Stimulated activated CD8-positive, alpha-beta memory T cell treated with anti-CD3 and anti-CD28 coated beads, Interleukin-15, amount 100 ng/mL, for 48 hours (primary cell): ENCODE measurements at places on chromosomes 5 and 9.
A peak's percentile ranks its signal among the peaks of the same experiment; 100 is the strongest.

GRCh38 chr5:149455889-149456409, 76.9 kb upstream of the IL17B start:
- DNase-seq = no peak

DNA sequence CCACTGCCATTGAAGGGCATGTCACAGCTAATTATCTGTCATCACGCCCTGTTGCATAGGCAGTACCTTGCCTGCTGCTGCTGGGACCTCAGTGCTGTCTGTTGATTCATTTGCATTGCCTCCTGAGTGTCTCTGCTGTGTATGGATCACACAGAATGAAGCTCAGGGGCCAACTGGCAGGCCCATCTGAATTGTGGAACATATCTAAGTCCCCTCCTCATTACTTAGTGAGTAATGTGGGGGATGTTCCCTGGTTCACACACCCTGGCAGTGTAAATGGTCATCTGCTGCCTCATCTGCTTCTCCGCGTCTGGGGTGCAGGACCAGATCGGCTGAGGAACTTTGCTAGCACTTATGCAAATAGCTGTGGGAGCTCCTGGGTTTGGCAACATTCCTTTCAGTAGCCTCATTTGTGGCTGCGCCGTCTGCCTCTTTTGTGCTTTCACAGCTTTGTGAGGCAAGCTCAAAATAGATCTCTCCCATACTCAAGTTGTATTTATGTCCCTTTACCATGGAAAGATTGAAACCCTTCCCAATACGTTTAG, 25.4 kb downstream of the TYRP1 start:
- no peak for DNase-seq

DNA sequence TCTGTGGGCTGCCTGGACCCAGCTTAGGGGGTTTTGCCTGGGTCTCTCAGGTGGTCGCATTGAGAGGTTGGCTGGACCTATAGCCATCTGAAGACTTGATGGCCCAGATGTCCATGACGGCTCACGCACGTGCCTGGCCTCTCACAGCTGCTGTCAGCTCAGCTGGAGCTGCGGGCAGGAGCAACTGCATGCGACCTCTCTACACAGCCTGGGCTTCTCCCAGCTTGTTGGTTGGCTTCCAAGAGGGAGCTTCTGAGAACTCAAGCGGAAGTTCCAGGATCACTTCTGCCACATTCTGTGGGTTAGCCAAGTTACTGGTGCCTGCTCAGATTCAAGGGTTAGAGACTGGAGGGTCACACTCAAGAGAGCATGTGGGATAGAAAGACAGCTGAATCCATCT, 99.2 kb downstream of the DAPK1 start:
- no peak for DNase-seq

DNA sequence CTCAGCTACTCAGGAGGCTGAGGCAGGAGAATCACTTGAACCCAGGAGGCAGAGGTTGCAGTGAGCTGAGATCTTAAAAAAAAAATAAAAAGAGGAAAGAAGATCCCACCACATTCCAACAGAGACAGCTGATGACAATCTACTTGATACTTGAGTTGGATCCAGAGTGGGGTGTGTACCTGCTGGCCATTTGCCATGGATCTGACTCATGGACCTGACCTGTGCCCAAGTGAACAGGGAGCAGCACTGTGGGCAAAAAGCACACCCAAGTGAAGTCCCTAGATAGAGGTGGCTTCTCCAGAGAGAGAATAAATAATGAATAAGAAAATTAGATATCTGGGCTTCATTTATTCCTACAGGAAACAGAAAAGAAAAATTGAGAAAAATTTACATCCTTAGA, 81.2 kb upstream of the MIER3 start:
- no peak for DNase-seq

GRCh38 chr5:142998316-142999020, 228.3 kb downstream of the ARHGAP26 start:
- DNase-seq = no peak

DNA sequence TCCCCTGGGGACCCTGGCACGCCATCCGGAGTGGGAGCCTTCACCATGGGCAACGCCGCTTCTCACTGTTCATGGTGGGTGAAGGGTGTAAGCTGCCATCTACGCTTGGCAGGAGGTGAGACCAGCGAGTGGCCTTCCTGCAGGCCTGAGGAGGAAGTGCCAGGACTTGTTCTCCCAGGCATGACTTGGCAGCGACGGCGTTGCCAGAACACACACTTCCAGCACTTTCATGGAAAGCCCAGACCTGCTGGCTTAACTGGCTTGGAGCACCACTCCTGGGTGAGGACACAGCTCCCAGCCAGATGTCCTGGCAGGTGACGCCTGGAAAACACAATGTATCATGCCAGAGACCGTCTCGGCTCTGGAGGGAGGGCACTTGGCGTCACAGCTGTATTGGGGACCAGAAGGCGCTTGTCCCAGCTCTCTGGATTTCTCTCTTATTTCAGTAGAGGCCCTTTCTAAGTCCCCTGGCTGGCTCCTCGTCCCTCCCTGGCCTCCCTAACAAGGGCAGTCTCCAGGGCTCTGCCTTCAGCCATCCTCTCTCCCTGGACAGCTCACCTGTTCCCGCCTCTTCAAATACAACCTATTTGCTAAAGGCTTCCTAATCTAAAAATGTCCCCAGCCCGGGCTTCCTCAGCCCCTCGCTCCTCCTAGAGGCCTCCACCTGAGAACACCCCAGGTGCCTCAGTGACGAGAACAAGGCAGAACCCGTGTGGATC, 188.3 kb downstream of the OLFM1 start:
- DNase-seq = no peak

DNA sequence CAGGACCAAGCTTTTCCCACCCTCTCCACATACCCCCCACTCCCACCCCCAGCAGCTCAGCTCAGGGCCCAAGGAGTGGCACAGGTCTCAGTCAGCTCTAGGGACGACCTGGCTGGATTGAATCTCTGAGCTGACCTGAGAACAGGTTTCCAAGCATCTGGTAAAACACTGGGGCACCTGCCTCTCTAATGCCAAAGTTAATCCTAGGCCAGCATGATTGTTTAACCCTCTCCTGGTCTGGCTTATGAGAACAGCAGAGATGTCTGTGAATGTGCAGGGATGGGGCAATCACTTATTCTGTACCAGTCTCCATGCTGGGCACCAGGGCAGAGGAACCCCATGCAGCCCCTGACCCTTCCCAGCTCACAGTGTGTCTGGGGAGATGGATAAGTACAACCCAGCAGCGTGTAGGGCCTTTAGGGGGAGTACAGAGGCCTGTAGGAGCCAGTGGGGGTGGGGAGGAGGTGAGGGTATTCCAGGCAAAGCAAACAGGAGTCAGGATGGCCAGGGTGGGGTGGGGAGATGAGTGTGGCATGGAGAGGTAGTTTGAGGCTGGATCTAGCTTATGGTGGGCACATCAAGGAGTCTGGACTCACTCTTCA, 678 bp upstream of the KIF12 start:
- no peak for DNase-seq

DNA sequence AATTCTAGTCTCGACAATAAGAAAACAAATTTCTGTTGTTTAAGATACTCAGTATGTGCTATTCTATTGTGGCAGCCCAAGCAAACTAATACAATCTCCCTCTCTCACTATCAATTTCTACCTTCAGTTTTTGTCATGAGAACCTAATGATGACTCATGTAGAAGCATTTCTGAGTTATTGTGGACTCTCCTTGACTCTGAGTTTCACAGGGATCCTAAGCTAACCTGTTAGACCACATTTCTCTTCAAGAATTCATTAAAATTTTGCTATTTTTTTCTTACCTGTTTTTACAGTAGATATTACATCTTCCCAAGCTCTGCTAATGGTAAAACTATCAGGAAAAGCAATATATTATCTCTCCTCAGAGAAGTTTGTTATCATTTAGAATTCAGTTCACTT, 599.1 kb upstream of the TYRP1 start:
- DNase-seq = no peak

GRCh38 chr9:115625954-115626353, 508.0 kb upstream of the TNC start:
- no peak for DNase-seq

DNA sequence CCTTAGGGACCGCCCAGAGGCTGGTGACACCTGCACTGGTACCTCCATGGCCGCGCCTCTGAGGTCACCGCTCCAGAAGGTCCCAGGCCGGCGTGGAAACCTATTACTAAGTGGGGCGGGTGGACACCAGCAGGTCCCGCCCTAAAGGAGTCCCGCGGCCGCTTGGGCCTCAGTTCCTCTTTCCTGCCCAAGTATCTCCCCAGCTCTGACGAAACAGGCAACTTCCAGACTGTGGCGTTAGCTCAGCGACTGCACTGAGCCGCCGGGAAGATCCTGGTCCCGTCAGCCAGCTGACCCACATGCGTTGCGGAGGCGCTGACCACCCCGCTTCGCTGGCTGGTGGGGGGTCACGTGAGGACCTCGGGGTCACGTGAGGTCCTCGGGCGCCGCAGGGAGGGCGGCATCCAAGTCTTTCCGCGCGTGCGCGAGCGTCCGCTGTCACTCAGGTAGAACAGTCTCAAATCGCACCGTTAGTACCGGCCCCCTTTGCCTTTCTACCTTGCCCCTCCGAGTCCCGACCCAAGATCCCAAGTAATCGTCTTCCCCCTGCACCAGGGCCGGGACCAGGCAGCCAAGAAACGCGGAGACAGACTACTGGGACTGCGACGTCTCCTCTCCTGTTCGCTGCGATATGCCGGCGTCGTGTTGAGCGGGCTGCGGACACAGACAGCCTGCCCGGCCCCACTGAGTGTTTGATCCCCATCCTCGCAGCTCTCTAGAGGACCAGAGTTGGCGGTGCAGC, 53.7 kb upstream of the KDM4C start:
- DNase-seq = peak; percentile 86

- no peak for DNase-seq
Observed at GRCh38 chr5:17340379-17340778, 122.9 kb downstream of the BASP1 start.

DNA sequence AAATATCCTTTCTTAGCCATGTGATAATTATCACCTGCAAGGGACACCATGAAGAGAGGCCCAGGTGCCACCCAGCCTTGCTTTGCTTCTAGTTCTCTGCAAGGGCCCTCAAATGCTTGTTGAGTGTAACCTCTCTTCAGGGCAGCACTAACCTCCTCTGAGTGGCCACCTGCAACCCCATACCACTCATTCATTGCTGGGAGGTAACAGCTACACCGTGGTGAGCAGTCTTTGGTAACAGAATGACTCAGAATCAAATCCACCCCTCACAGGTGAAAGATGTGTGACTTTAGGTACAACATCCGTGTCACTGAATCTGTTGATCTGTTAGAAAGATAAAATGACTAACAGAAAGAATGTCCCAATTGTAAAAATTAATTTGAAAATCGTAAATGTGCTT, 365.1 kb upstream of the TRPC7 start:
- DNase-seq = no peak

- no peak for DNase-seq
Observed at GRCh38 chr9:126638571-126639132, 24.9 kb downstream of the LMX1B start.

- no peak for DNase-seq
Observed at GRCh38 chr5:2857837-2858236, 106.4 kb upstream of the IRX2 start.

DNA sequence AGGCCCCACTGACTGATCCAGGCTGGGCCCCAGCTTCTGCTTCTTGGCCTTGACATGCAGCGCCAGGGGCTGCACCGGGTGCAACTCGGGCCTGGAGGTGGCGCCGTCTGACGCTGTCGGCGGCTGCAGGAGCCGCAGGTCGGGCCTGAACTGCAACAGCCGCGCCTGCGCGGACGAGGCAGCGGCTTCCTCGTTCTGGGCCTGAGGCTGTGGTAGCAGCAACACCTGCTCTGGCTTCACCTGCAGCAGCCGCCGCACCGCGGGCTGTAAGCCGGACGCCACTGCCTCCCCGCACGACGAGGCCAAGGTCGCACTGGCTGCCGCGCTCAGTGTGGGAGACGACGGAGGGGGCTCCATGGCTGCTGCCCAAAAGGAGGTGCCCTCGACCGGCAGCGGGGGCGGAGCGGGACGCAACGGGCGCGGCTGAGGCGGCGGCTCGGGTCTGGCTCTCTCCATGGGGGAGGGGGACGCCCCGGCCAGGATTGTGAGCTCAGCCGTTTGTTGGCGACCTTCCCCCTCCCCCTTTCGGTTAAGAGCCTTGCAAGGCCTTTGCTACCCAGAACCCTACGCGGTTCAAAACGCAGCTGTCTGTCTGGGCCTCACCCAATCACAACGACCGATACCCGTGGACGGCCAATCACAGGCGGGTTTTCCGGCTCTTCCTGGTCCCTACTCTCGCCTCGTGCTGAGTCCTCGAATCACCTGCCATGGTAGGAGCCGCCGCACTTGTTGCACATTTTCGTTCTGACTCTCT, 438 bp downstream of the SOX30 start:
- DNase-seq = peak; percentile 79

DNA sequence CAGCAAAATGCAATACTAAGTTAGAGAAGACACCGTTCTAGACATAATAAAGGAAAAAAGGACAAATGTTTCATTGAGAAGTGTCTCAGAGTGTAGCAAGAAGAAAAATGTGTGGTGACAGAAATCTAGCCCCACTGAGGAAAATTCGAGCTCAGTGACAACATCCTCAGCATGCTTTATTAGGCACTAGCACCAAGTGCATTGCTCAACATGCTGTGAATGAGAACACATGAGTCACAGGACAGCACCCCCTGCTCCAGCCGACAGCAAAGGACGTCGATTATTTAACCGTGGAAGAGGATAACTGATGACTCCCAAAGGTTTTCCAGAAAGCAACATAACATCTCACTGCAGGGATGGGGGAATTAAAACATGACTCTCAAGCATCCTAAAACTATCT, 182.7 kb downstream of the GNAQ start:
- no peak for DNase-seq

DNA sequence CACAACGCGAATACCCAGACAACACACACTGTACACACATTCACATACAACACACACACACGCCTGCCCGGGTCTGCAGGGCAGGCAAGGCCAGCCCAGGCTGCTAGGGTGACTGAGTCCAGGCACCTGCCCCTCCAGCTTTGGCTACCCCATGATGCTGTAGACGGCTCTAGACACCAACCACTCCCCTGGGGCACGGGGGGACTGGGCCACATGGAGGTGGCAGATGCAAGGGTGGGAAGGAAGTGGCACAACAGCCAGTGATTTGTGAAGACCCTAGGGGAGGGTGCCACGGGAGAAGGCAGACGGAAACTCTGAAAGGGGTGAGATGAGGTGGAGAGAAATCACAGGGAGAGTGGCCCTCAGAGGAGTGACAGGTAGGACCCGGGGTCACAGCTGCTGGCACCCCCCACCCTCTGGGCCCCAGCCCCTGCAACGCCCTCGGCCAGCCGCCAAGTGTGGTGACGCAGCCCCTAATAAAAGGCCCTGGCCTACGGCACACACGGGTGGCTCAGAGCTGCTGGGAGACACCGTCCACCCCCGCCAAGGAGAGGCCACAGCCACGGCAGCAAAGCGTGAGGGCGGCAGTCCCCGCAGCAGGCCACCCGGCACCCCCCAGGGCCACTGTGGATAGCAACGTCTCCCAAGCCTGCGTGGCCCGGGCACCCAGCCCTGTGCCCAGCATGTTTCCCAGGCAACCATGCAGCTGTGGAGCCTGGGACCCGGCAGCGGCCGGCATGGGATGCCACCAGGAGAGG, 6.6 kb upstream of the CCDC187 start:
- DNase-seq = no peak
